ENCODE measurements at places on chromosomes 7 and 10.

DNA sequence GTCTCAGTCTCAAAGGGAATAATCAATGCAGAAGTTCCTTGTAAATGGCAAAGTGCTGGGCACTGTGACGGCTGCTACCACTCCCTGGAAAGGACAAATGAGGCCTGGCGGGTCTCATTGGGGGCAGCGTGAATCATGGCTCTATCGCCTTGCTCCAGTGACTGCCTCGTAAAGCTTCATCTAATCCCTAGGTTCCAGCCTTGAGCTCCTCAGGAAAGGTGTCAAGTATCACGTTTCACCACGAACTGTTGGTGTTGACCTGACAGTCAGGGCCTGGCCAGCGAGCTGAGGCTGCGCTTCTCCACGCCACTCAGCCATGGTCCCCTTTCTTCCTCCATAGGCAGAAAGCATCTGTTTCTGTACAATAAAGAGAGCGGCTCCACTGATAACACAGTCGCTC is 126.7 kb upstream of the ZNF32 start:
- DNase-seq, result no peak

DNA sequence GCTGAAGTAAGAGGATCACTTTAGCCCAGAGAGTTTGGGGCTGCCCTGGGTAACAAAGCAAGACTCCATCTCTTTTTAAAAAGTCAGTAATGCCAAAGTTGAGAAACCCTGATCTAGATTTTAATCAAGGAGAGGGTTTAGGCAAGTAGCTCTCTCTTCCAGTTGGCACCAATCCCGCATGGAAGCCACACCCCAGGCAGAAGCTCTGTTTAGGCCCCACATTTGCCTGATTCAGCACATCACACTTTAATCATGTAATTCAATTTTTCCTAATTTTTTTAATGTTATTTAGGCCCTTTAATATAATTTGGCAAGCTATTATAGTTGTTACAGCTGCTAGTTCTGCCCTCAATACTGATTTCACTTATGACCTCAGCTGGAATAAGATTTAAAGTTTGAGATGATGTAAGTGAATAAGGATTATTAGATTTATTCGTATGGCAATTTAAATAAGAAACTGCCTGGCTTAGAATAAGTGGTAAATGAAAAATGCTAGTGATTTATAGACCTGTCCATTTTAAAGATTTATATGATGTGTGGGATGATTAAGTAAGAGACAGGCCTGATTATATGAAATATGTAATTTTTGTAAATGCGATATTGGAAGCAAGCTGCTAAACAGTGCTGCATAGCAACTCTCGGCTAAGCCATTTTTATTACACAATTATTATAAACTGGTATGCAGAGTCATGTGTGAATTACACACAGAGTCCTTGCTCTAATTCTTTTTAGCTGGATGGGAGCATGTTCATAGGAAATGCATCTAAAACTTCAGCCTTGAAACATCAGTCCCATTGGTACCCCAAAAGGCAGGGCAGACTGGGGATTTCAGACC is 80.2 kb upstream of the NFE2L3 start:
- no peak for DNase-seq

DNA sequence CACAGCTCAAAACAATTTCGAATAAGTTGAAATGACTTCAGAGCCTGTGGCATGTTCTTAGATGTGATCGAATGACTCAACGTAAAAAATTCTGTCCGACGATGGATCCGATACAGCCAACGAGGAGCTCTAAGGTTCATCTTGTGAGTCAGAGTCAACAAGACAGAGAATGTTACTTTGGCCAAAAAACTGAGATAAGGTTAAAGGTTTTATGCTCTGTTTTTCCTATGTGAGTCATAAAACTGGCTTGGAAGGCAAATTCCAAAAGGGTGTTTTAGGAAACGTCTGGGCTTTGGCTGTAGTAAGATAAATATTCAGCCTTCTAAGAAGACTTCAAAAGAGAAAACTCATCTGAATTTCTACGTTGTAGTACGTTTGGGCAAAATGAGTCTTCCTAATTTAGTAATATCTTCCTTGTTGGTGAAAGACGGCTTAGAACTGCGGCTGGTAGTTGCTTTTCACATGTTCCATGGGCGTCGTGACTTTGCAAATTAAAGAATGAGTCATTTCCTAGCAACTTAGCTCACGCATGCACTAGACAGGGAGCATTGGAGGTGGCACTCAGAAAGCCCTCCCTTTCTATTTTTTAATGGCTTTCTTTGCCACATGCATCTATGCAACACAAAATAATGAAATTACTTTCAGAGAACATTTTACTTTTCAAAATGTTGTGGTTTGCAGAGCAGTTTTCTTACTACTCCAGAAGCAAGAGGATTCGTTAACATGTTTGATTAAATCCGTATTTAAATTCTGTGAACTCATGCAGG is 28.2 kb downstream of the PFKP start:
- peak; percentile 99 for DNase-seq

DNA sequence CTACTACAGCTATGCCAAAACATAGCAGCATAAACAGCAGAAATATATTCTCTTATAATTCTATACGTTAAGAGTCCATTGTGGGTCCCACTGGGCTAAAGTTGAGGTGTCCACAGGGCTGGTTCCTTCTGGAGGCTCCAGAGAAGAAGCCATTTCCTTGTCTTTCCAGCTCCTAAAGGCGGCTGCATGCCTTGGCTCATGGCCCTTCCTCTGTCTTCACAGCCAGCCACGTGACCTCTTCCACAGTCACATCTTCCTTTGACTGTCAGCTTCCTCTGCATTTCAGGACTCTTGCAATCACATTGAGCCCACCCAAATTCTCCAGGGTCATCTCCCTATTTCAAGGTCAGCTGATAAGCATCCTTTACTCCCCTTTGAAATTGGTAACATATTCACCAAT is 17.2 kb downstream of the NACAD start:
- no peak for DNase-seq

DNA sequence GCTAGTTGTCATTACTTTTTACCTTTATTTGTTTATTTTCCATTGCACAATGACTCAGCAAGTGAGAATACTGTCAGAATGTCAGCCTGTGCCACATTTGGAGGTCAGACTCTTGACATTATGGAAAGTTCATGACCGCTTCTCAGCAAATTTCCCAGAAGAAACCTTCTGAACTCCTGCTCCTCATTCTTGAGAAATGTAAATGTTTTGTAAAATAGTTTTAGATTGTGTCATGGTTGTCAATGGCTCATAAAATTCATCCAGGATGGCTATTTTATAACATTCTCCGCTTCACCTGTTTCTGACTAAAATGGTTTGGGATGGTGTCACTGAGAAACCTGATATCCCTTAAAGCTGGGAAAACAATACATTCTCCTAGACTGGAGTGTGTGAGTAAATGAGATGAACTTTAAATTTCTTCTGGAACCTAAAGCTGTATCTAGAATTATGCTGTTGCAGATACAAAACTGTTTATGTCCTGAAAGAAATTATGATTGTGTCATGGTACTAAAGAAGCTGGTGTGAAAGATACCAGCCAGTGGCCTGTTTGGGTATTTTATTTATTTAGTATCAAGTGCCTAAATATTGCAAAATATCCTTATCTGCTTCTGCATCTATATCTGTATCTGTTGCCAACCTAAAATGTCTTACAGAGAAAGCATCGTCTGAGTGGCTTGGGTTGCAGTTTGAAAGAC is 671.7 kb downstream of the GATA3 start:
- DNase-seq, result no peak

- no peak for DNase-seq
These were observed 152.8 kb downstream of the SDHAF3 start for GRCh38 chr7:97270280-97270679.

DNA sequence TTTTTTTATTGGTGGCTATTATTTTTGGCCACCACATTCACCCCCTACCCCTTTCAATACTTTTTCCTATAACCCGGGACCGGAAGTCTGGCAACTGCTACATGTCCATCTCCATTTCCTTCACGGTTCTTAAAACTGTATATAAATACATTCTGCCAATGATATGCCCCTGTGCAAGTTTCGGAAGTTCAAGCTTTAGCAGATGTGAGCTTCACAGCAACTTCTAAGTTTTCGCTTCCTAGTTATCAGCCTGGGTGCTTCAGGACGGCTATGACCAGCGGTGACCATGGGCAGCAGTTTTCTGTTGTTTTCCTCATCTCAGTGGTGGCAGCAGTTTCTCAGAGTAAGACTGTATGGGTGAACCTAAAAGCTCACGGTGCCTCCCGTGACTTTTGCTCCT is 153.5 kb upstream of the NFE2L3 start:
- no peak for DNase-seq

DNA sequence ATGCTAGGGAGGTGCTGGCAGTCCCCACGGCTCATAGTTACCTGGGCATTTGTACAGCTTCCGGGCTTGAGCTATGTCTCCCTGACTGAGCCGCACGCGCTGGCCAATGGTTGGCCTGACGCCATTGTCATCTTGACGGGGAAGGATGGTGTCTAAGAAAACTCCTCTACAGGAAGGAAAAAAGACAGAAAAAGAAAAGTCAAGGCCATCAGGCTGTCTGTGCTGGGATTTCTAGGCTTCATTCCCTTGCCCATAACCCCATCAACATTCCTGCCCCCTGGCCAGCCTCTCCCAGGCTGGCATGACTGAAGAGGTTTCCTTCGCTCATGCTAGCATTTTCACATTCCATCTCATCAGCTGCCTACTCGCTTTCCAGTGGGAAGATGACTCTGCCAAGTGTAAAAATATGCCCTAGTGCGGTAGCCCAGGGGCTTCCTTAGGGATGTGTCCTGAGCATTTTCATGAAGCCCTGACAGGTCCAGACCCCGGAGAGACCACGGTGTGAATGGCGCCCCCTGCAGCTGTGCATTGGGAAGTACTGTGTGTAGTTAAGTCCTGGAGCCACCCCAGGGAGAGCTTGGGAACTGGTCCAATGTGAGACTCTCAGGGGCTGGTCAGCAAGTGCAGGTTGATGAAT is 54.5 kb upstream of the OPALIN start:
- DNase-seq, result no peak

GRCh38 chr7:96182424-96183158 is 139.3 kb downstream of the SLC25A13 start:
- DNase-seq, result no peak

DNA sequence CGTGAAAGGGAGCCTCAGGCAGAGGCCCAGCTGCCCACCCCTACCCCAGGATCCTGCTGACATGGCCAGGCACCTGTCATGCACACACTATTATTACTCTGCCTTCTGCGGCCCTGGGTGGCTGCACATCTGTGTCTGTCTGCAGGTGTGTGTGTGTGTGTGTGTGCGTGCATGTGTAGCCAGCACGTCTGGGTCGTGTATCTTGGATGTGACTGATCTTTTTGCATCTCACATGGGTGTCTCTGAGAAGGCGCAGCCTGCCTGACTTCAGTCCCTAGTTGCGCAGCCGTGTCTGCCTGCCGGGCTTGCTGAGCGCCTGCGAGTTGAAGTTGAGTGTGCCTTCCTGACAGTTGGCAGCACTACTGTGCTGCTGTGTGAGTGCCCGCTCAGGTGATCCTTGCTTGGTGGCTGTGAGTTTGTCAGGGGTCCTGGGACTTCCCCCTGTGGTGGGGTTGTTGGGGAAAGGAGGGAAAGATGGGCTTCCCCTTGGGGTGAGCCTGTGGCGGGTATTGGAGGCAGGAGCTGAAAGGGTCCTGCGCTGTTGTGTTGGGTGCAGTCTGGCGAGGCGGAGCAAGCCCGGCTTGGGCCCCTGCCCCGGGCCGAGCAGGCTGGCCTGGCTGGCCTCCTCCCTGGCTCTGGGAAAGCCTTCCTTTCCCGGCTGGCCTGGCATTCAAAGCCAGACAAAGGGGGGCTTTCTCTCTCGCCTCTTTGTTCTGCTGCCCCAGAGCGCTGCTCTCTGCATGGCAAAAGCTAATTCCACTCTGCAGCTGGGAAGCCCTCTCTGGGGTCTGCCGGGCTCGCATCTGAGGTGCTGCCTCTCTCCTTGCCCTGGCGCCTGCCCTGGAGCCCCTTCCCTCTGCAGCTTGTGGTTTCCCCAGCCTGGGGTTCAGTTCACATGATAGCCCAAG is 4.9 kb downstream of the TRIM8 start:
- DNase-seq, result no peak

DNA sequence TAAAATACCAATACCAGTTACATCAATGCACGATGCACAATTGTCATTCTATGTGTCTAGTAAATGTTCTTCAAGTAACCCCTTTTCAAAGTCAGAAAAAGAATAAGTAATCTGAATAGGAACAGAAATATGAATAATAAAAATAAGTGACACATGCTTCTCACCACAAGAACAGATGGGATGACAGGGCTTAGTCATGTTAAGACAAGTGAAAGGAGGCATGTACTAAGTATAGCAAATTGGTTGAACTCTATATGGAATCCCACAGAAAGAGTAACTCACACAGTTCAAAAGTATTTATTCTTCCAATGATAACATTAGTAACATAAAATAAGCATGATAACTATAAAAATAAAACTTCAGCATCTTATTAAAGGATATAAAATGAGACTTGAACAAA is 100.9 kb upstream of the TAS2R16 start:
- no peak for DNase-seq

DNA sequence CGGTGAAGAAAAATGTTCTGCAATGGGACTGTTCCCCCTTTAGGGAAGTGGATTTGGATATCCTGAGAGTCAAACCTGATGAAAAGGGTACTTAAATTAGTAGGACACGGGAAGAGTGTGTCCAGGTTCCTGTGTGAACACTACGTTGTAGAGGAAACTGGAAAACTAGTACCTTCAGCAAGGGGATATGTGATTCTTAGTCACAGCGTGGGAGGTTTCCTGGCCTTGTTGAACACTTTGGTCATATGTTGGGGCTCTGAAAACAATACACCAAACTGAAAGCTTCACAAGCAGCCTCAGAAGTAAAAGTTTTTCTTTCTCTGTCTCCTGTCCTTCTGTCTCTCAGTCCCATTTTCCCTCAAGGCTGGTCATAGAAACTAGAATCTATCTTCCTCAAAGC is 306.9 kb upstream of the GLI3 start:
- DNase-seq, result no peak

DNA sequence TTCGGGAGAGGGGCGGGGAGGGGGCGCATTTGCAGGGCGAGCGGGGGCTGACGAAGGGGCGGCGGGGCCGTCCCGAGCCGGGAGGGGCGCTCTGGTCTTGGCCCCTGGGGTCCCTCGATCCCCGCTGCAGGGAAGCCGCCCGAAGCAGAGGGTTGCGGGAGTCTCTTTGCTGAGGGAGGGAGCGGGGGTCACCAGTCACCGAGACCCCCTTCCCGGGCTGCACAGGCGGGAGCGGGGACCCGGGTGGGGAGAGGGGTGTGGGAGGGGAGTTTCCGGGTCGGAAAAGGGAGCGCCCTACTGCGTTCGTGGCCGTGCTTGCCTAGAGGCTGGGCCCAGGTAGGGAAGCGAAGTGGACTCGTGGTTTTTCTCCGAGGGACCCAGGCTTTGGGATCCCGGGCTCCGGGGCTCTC is 422 bp downstream of the AP1S1 start:
- no peak for DNase-seq

DNA sequence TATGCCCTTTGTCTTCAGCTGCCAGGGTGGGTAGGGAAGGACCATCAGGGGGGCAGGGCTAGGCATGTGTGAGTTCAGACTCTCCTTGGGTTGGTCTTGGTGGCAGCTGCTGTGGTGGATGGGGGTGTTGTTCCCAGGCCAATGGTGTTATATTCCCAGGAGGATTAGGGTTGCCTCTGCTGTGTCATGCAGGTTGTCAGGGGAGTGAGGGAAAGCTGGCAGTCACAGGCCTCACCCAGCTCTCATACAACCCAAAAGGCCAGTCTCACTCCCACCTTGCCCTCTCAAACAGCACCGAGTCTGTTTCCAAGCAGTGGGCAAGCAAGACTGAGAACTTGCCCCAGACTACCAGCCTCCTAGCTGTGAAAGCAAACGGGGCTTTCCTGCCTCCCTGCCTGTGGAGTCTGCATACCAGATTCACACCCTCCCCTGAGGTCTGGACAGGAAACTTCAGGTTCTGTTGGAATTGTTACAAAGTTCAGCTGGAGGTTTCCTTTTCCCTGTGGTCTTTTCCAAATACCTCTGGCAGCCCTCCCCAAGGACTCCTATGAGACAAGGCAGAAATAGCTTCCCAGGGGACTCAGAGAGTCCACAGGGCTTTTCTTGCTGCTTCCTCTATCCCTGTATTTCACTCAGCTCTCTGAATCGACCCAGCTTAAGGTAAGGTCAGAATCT is 1.4 kb downstream of the HYAL4 start:
- DNase-seq, result no peak
